ENCODE measurements at places on chromosomes 16 and 17.

DNA sequence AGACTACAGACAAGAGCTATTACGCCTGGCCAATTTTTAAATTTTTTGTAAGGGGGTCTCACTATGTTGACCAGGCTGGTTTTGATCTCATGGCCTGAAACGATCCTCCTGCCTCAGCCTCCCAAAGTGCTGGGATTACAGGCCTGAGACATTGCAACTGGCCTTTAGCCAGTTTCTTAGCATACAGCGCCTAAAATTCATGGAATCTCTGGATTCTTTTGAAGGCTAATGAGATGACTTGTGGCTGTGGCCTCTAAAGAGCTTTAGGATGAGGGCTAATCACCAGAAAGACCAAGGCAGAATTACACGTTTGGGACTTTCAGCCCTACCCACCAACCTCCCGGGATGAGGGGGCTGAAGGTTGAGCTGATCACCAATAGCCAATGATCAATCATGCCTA is 34.6 kb downstream of the AKAP10 start:
- DNase-seq: no peak

- no peak for DNase-seq
Measured at GRCh38 chr17:15414532-15415306, 52.7 kb downstream of the CDRT4 start.

DNA sequence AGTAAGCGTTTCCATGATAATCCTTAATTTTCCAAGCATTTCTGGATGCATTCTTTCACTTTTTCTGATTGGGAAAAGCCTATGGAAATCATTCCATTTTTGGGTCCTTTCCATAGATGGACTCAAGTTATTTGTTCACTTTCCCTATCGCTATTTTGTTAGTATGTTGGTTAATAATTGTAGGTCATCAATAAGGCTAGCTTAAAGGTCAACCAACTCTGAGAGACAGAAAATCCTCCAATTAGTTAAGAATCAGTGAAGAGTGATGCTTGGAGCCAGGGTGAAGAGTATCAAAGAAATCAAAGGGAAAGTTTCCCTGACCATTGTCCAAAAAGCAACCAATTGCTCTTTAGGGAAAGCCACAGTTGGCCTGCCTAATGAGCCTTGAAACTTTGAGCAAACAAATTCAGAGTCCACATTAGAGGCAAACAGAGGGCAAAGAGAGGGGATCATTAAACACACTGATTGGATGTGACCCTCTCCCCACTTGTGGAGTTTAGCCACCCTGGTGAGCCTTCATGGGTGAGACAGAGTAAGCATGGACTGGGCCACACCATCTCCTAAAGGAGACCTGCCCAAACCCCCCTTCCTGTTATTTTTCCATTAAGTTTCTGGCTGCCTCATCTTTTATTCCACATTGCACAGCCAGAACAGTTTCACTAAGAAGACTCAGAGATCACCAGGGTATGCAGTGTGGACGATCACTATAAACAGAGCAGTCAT is 133.4 kb upstream of the DYNLRB2 start:
- DNase-seq: no peak

DNA sequence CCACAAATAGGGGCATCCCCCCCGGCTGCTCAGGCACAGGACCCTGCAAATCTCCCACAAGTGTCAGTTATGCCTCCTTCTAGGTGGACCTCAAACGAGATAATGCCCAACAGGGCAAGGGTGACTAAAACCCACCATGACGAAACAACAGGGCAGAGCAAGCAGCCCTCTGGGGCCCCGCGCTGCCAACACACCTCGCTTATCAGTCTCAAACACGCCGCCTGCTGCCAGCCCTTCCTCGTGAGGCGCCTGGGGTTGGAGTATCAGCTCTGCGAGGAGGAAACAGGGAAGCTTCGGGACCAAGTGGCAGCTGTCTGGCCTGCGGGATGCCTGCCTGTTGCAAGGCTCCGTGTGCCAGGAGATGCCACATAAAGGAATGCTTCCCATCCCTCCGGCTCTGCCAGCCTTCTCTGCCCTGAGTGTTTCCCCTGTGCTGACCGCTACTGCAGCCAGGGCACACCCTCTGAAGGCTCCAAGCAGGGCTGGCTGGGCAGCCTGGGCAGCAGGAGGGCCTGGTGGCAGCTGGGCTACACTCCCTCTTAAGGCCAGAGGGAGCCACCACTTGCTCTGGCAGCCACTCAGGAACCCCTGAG is 2.5 kb downstream of the SMIM5 start:
- no peak for DNase-seq

DNA sequence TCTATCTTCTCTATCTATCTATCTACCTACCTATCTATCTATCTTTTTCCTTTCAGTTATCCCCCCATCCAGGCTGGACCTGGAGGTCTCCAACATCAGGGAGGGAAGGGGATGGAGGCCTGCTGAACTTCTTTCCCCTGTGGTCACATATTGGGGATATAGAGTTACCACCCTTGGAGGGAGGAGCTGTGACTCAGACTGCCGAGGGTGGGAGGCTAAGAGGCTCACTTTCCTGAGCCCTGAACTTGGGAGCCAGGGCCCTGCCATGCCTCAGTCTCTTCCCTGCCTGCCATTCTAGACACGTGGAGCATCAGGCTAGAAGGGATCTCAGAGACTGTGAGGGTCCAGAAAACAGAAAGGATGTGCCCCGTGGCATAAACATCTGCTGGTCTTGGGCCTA is 8.4 kb downstream of the LRRC3C start:
- DNase-seq: no peak

DNA sequence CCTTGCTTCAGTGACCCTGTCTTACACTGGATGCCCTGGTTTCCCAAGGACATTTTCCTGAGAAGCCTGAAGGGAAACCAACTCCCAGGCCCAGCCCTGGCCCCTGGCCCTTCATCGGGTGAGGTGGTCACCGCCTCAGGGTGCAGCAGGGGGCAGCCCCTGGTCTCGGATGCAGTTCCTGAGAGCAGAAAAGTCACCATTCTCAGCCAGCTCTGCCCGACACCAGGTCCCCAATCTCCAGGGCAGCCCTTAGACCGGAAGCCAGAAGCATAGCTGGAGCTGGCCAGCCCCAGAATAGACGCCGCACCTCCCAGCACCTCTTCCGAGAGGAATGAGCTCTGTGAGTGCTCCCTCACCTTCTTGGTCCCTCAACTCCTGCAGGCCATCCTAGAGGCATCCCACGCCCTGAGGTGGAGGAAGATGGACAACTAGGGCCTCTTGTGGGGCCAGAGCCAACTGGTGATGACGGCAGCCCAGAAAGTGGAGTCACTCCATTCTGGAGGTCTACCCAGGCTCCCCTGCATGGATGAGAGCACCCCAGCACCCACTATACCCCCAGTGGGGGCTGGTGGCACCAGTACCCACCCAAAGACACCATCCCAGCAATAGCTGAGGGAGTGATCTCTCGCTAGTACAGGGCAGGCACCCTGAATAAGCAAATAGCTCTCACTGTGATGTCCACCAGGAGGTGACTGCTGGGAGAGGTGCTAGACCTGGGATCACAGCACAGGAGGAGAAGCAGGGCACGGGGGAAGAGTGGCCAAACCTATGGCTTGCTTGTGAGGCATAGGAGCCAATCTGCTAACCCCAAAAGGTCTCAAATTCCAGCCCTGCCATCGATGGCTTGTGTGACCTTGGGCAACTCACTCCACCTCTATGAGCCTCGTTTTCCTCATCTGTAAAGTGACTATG is 56.2 kb downstream of the TK2 start:
- DNase-seq: no peak

GRCh38 chr17:19771971-19772630 is 24.0 kb upstream of the ALDH3A1 start:
- DNase-seq: peak; percentile 69

GRCh38 chr17:67515490-67516083 is 138.5 kb downstream of the PITPNC1 start:
- no peak for DNase-seq

GRCh38 chr16:49504626-49505025 is 131.0 kb downstream of the C16orf78 start:
- DNase-seq: no peak

- no peak for DNase-seq
Measured at GRCh38 chr16:11256661-11257130, 692 bp upstream of the SOCS1 start.

DNA sequence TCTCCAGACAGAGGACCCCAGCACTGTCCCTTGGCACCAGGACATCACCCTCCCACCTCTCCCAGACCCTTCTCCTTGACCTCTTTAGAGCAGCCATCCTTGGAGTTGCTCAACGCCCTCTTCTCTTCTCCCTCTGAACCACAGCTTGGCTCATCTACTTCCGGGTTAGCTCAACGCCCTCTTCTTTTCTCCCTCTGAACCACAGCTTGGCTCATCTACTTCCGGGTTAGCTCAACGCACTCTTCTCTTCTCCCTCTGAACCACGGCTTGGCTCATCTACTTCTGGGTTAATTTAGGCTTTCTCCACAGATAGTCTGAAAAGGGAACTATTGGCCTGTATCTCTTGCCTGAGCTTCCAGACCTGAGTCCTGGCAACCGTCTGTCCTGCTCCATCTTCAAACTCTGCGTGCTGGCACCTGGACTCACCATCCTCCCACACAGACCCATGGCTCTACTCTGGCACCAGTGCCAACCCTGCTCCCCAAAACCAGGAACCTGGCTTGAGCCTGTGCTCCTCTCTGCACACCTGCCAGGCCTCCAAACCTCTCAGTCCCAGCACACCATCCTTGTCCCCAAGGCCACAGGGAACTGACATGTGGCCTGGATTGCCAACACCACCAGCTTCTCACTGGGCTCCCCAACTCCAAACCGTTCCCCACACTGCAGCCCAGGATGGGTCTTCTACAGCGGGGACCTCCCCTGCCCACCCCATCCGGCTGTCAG is 25.3 kb upstream of the FAAP100 start:
- no peak for DNase-seq

- DNase-seq: no peak
Measured at GRCh38 chr17:10439816-10440215, 18.1 kb upstream of the MYH8 start.

DNA sequence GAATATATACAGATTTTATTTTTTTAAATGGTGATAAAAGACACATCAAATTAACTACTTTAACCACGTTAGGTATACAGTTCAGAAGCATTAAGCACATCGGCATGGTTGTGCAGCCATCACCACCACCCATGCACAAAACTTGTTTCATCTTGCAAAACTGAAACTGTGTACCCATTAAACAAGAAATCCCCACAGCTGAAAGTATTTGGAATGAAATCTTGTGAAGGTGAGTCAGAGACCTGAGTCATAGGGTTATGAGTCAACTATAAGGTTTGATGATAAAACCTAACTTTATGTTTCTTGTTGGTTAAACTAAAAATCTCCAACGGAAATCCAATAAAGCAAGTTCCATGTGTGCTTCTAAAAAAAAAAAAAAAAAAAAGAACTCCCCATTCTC is 561.6 kb upstream of the PSMD7 start:
- DNase-seq: peak; percentile 28

DNA sequence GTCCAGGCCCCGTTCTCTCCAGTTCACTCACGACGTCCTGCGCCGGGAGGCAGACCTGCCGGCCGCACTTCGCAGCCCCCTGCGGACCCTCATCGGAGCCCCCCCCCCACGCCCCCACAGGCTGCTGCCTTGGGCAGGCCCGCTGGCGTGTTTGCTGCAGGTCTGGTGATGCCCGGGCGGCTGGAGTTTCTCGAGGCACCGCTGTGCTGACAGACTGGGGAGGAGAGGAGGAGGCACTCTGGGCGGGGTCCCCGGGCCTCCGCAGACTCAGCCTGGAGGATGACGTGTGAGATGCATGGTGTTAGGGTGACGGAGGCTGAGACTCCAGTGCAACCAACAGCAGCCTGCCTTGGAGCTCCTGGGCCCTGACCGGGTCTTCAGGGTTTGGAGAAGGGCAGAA is 24.1 kb downstream of the BAIAP2 start:
- no peak for DNase-seq

GRCh38 chr17:9406046-9406606 is 169.5 kb downstream of the STX8 start:
- no peak for DNase-seq

DNA sequence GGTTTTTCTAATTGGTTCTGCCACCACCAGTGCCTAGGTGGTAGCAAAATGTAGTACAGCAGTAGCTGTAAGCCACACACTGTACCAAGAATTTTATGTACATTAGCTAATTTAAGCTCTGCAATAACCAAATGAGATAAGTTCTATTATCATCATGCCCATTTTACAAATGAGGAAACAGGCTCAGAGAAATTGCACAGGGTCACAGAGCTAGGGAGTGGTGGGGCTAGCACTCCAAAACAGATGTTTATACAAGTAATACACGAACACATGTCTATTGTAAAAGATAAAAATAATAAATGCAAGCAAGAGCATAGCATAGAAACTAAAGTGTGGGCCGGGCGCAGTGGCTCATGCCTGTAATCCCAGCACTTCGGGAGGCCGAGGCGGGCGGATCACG is 13.6 kb downstream of the RSAD1 start:
- DNase-seq: no peak

- no peak for DNase-seq
Measured at GRCh38 chr17:13995856-13996271, 73.4 kb upstream of the COX10 start.

GRCh38 chr16:2825049-2825742 is 4.9 kb upstream of the ZG16B start:
- DNase-seq: no peak

GRCh38 chr16:6229186-6229585 is 1103.5 kb upstream of the RBFOX1 start:
- no peak for DNase-seq

DNA sequence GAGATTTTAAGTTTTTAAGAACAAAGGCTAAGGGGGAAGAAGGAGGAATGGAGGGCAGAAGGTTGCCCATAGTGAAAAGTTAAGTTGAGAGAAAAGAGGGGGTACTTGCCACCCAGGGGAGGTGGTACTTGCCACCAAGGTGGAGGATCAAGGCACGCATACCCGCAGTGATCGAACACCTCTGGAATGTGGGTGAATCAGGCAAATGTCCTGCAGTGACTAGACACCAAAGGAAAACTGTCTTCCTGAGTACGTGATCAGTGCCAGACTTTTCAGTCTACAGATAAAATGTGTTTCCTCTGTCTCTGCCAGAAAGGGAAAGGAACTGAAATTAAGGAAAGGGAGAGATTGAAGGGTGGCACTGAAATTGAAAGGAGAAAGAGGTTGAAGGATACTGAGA is 2285.3 kb downstream of the TP53TG3F start:
- DNase-seq: peak; percentile 7

- DNase-seq: peak; percentile 87
Measured at GRCh38 chr17:49567871-49568694, 7.6 kb upstream of the NXPH3 start.

DNA sequence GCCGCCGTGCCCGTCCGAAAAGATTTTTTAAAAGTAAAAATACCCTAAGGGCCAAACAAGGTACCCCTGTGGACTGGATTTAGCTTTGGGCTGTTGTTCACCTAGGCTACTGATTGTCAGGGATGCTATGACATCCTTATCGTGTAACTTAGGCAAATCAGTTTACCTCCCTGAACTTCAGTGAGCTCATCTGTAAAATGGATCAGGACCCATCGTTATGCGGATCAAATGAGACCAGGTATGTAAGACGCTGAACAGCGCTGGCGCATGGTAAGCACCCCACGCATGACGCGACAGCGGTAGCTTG is 658 bp upstream of the ZNF771 start:
- no peak for DNase-seq

GRCh38 chr17:45021607-45022287 is 29.7 kb downstream of the DCAKD start:
- DNase-seq: peak; percentile 54

GRCh38 chr16:12763517-12763916 is 40.2 kb downstream of the CPPED1 start:
- DNase-seq: no peak

- no peak for DNase-seq
Measured at GRCh38 chr17:76599694-76600460, 14.2 kb upstream of the ST6GALNAC2 start.

- no peak for DNase-seq
Measured at GRCh38 chr16:15650698-15651171, 690 bp downstream of the NDE1 start.

GRCh38 chr17:35605678-35606077 is 18.6 kb downstream of the AP2B1 start:
- no peak for DNase-seq
